ENCODE measurements at places on chromosomes 1 and 21.

GRCh38 chr1:15326691-15327588 is 79.9 kb downstream of the FHAD1 start:
- peak; percentile 40 for DNase-seq

DNA sequence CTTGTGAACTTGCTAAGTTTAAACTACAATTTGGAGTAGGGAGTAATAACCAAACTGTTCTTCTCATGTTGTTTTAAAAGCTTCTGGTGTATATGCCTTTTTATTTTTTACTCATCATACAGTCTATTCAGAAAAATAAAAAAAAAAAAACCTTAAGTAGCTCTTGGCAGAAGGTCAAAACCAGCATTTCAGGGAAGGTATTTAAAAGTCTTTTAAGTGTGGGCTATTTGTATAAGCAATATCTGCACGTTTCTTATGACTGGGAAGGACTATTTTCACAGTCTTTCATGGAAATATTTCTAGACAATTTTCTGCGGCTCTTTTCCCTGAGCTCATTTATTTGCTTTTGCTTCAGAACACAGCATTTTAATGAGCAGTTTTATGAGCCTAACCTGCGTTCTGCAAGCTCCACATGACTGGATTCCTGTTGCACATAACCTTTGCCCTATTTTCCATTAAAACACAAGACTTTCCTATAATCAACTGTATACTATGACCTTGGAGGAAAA is 60.9 kb upstream of the C1orf105 start:
- DNase-seq, result no peak

GRCh38 chr1:244757091-244757939 is 78.1 kb upstream of the COX20 start:
- no peak for DNase-seq

- DNase-seq, result no peak
Measured at GRCh38 chr1:111512931-111513330, 9.5 kb upstream of the ADORA3 start.

GRCh38 chr1:245023222-245023621 is 131.6 kb upstream of the KIF26B start:
- DNase-seq, result no peak

- no peak for DNase-seq
Measured at GRCh38 chr1:112723511-112723839, 8.3 kb upstream of the PPM1J start.

GRCh38 chr21:27196651-27197050 is 229.8 kb upstream of the ADAMTS5 start:
- DNase-seq, result no peak

DNA sequence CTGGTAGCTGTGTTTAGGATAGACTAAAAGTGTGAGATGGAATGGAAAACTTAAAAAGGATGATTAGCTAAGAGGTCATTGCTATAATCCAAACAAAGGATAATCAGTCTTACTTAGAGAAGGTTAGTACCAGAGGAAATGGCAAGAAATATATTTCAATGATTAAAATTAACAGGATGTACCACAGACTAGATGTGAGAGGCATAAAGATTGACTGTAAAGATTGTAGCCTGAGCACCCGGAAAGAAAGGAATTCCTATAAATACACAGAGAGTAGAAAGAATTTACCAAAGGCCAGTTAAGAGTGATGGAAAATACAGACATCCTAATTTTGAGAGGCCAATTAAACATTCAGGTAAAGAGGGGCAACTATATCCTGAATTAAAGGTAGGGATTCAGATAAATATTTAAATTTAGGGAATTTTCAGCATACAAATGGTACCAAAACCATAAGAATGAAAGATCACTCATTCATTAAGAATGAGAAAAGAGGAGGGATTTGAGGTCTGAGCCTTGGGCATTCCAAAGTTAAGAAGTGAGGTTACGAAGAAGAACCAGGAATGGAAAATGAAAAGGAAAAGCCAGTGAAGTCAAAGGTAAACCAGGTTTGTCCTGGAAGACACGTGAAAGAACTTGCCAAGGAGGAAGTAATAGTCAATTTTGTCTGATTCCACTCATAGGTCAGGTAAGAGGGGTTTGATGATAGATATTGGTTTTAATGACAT is 46.4 kb upstream of the RGS1 start:
- no peak for DNase-seq

- DNase-seq, result no peak
Measured at GRCh38 chr1:24414775-24415333, 748 bp upstream of the NIPAL3 start.

DNA sequence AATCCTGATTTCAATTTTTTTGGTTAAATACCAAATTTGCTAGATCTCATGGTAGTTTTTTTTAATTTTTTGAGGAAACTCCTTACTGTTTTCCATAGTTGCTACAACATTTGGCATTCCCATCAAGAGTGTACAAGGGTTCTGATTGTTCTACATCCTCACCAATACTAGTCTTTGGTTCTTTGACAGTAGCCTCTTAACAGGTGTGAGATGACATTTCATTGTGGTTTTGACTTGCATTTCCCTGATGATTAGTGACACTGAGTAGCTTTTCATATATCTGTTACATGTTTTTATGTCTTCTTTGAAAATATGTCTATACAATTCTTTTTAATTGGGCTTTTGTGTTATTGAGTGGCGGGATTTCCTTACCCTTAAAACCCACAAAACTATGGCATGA is 20.9 kb upstream of the RGS13 start:
- no peak for DNase-seq

DNA sequence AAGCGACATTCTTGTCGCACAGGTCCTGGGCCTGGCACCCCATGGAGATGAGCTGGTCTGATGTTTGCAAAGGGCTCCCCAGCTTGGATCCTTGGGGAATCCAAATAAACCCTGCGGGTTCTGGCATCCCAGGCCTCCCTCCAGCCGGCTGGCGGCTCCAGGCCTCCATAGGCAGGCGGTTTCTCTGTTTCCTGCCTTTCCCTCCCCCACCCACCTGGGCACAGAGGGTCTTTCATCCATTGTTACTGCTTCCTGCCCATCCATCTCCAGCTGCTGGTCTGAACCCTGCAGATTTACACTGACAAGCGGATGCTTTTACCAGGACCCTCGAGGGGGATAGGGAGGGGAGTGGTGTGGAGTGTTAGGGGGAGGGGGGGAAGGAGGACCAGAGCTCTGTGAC is 39.1 kb upstream of the ID3 start:
- no peak for DNase-seq

- no peak for DNase-seq
Measured at GRCh38 chr1:109751531-109752260, 10.9 kb upstream of the GSTM3 start.

GRCh38 chr1:6601923-6602668 is 573 bp downstream of the KLHL21 start:
- DNase-seq, result no peak

DNA sequence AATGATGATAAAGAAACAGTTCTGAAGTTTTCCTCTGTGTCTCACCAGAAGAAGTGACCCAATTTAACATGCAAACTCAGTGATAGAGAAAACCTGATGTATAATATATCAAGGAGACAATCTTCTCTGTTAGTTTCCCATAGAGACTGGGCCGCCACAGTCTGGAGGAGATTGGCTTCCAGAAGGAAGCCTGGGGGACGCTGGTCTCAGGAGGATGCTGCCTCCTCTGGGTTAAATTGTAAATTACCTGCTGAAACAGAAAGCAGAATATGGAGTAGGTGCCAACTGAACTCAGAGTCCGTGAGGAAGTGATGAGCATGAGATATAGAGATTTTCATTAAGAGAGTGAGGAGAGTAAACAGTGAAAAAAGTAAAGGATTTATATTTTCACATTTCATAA is 15.8 kb downstream of the OR14I1 start:
- DNase-seq, result no peak

DNA sequence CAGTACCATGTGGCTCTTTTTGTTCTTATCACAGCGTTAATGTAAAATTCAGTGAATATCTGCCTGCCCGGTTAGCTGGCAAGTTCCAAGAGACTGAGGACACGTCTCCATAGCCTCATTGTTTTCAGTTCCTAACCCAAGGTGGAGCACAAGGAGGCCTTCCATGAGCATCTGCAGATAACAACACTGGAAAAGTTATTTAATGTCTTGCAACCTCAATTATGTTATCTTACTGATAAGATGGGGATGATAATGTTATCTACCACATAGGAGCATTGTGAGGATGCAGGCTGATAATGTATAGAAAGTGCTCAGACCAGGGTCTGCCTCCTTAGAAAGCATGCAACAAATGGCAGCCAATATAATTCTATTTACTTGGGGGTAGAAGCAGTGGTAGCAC is 109.6 kb upstream of the DNAH14 start:
- DNase-seq, result no peak

- DNase-seq, result no peak
Measured at GRCh38 chr21:42164818-42165217, 54.1 kb upstream of the ABCG1 start.

DNA sequence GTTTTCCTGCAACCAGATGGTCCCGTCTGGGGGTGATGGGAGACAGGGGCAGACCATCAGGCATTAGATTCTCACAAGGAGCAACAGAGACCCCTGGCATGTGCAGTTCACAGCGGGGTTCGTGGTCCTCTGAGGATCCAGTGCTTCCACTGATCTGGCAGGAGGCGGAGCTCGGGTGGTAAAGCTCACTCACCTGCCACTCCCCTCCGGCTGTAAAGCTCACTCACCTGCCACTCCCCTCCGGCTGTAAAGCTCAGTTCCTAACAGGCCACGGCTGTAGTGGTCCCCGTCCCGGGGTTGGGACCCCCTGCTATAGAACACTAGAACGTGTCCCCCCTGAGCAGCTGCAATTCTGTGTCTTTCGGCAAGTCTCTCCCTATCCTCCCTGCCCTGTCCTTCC is 4.6 kb downstream of the KRTAP10-12 start:
- no peak for DNase-seq

GRCh38 chr1:59230622-59231021 is 66.3 kb upstream of the FGGY start:
- DNase-seq, result no peak

DNA sequence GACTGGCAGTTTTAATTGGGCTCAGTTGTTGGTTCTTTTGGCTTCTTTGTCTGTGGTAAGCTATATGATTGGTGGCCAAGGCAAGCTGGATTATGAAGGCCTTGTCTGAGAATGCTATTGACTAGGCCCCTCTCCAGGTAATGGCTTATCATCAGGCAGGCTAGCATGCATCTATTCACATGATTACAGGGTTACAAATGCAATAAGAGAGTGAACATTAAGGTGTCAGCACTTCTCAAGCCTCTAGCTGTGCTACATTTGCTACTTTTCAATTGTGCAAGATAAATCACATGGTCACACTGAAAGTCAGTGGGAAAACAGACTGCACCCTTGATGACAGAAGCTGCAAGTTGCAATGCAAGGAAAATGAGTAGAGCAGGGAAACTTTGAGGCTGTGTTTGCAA is 550.9 kb upstream of the TMPRSS15 start:
- no peak for DNase-seq

- no peak for DNase-seq
Measured at GRCh38 chr1:64163970-64164369, 39.5 kb upstream of the UBE2U start.

DNA sequence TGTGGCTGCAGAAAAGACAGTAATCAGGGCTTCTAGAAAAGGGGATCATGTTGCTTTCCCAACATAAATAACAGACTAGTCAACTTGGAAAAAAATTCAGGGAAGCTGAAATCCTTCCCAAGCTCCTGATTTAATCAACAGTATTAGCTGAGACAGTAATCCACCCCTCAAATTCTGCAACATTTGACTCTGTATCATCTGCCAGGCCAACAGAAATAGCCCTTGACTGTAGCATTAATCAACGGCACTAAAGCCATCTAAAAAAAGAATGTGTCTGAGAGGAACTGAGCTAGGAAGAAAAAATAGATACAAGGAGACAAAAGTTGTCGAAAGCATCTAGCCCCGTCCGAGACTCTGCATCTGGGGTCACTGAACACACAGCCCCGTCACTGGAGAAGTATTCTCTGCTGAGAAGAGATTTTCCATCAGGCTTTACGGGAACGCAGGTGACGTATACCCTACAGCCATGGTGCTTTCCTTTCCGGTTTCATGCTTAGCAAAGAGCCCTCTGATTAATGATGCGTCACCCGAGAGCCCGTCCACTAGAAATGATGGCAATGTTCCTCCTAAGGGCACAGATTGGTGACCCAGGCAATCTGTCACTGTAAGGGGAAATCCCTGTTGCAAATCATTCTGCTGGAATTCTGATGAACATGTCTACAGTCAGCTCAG is 42.1 kb upstream of the TP53BP2 start:
- DNase-seq, result no peak

DNA sequence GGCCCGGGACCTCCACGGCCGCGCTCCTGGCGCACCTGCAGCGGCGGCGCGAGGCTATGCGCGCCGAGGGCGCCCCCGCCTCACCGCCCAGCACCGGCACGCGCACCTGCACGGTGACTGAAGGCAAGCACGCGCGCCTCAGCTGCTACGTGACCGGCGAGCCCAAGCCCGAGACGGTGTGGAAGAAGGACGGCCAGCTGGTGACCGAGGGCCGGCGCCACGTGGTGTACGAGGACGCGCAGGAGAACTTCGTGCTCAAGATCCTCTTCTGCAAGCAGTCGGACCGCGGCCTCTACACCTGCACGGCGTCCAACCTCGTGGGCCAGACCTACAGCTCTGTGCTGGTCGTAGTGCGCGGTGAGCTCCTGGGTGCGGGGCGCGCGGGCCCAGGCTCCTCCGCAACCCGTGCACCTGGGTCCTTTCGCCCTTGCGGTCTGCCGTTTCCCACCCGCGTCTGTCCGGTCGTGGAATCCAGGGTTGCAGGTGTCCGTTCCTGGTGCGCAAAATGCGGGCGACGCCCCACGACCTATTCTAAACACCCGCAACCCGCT is 4.6 kb downstream of the OBSCN start:
- no peak for DNase-seq

GRCh38 chr1:30774550-30775432 is 17.2 kb upstream of the LAPTM5 start:
- DNase-seq, result no peak

DNA sequence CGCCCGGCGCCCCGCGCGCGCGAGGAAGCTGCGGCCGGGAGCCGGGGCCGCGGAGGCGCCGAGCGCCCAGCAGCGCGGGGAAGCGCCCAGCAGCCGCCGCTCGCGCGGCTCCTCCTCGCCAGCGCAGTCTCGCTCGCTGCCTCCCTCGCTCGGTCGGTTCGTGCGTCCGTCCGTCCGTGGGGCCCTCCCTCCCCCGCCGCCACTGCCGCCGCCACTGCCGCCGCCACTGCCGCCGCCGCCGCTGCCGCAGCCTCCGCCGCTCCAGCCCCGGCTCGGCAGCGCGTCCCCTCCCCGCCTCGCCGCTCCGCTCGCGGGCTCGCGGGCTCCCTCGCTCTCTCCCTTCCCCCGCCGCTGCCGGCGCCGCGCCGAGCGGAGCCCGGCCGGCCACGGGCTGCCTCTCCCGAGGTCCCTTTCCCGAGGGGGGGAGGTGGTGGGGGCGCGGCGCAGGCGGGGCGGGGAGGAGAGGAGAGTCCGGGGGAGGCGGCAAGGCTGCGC is at the start of gene KCND3:
Gene KCND3, minus strand, starts transcription at position 138 of the 495 bp plus-strand sequence.
- DNase-seq, result no peak

Data from NCI-H187 treated with DMSO at 0.1 percent for 48 hours (cell line).